NCI-H774 (cell line): ENCODE measurements at places on chromosomes 6 and 20.

DNA sequence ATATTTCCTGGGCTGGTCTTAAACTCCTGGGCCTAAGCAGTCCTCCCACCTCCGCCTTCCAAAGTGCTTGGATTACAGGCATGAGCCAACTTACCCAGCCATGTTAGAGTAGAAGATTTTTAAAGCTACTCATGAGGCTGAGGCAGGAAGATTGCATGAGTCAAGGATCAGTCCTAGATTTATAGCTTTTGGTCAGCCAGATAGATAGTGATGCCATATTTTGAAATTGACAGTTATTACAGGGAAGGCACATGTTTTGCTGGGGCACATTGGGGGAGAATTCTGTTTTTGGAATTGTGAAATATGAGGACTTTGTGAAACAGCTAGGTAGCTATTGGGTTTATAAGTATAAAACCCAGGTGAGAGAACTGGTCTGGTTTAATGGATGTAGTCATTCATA, 40.9 kb downstream of the DOP1A start:
- DNase-seq: no peak

DNA sequence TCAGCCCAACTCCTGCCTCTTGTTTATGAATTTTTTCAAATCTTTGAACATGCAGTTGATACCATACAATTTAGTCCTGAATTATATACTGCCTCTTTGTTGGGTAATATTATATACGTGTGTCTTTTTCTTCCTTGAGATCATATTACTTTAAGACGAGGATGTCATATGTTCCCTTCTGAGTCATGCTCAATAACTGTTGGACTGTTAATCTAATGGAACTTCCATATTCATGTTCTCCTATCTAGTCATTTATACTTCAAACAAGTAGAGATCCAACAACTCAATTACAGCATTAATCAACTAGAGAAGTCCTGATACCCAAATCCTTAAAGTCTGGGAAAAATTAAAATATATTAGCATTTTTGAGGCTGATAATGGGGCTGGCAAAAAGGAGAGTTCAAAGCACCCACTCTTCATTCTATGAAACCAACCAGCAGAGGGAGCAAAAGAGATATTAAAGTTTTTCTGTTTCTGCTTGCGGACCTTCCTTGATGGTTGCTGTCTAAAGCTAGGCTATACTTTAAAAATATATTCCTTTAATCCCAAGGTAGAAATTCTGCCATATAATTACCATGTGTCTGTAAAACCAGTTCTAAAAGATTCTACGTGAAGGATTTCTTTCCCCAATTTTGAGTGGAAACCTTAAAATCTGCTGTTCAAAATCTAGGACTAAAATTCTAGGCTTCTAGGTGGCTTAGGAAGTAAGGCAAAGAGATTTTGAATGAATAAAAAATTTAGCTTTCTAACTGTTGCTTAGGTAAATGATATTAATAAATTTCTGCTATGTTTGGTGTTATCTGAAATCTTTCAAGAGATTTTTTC, 498.9 kb downstream of the BCKDHB start:
- peak; percentile 53 for DNase-seq

DNA sequence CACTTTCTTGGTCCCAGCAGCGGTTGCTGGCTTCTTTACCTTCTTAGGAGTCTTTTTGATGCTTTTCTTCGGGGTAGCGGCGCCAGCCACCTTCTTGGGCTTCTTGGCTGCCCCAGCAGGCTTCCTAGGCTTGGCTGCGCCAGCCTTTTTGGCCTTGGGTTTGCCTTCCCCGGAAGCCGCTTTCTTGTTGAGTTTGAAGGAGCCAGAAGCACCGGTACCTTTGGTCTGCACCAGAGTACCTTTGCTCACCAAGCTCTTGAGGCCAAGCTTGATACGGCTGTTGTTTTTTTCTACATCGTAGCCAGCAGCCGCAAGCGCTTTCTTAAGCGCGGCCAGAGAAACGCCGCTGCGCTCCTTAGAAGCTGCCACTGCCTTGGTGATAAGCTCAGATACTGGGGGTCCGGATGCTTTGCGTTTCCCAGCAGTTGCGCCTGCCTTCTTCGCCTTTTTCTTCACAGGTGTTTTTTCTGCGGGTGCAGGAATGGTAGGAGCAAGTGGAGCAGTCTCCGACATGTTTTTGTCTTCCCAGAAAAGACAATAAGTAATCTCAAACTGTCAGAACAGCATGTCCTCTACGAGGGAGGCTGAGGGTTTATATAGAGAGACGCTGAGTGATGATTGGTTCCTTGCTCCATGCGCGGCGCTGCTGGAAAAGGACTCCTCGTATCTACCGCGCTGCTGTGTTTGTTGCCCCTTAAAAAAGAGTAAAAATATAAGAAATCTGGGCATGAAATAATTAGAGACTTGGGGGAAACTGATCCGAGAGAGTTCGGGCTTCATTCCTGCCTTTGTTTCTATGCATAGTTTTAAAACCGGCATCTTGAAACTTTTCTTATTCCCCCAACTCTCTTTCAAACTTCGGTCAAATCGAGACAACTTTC, 130.3 kb upstream of the BTN3A2 start:
- DNase-seq: peak; percentile 69

GRCh38 chr6:133512410-133513016, 271.4 kb downstream of the EYA4 start:
- peak; percentile 34 for DNase-seq

- no peak for DNase-seq
Observed at GRCh38 chr6:79079561-79080041, 1.5 kb upstream of the PHIP start.

DNA sequence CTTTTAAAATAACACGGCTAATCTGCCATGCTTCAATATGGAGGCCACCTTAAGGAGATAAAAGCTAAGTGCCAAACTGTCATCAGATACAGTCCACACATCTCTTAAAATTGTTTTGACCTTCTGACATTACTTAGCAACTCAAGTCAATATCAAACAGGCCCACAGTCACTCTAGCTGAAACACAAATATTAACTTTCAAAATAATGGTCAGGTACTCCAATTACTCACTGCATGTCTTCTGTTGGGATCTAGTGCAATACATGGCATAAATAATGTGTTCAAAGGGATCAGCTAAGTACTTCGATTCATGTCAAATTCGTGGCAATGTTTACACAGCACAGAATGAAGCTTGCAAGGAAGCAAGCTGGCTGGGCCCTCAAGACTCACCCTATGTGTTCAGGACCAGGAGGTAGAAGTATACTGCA, 133.9 kb upstream of the BEND6 start:
- DNase-seq: no peak

- no peak for DNase-seq
Observed at GRCh38 chr20:16451001-16451400, 122.2 kb downstream of the KIF16B start.

DNA sequence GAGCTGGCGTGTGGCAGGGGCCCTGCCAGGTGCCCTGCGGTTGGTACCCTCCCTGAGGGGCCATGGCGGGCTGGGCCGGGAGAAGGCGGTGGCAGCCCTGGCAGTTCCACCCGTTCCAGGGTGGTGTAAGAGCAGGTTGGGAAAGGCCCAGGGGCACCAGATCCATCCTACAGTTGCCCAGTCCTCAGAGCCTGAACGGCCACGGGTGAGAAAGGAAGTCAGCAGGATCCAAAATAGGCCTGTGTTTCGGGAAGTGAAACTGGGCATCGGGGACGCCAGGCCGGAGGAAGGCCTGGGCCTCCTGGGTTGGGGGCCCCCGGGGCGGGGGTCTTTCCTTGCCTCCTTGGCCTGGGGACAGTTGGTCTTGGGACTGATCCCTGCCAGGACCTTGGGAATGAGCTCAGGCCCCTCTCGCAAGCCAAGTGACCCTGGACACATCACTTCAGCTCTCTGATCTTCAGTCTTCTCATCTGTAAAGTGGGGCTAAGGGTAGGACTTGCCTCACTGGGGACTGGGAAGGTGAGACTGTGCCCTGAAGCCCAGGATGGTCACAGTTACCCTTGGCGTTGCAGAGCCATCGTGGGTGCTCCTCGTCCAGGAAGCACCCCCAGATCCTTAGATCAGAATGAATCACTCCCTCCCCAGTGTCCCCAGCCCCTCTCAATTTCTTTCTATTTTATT, 18.1 kb upstream of the NOL4L start:
- no peak for DNase-seq

- no peak for DNase-seq
Observed at GRCh38 chr20:59972037-59972801, 14.0 kb downstream of the CDH26 start.

DNA sequence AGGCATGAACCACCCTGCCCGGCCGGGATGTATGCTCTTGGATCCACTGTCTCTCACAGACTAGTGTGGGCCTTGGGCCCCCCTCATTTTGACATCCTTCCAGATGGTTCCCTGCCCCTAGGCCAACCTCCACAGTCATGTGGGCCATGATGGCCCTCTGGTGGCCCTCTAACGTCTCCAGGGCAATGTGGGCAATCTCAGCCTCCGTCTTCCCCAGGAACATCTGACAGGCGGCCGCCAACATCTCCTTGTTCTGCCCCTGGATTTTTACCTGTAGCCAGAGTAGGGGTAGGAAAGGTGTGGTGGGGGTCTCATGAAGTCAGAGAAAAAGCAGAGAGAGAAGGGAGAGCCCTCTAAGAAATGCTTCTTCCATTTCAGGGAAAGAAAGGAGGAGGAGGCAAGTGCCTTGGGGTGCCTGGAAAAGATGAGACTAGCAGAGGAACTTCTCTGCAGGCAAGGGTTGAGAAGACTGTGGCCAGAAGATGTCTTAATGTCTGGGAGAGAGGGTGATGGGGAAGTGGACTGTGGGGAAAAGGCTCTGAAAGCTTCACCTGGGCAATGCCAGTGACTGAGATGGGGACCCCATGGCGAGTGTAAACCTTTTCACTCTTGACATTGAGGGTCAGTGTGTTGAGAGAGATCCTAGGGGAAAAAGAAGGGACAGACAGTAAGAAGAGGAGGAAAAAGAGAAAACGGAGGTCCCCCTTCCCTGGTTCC, 1.3 kb downstream of the FLOT1 start:
- no peak for DNase-seq

DNA sequence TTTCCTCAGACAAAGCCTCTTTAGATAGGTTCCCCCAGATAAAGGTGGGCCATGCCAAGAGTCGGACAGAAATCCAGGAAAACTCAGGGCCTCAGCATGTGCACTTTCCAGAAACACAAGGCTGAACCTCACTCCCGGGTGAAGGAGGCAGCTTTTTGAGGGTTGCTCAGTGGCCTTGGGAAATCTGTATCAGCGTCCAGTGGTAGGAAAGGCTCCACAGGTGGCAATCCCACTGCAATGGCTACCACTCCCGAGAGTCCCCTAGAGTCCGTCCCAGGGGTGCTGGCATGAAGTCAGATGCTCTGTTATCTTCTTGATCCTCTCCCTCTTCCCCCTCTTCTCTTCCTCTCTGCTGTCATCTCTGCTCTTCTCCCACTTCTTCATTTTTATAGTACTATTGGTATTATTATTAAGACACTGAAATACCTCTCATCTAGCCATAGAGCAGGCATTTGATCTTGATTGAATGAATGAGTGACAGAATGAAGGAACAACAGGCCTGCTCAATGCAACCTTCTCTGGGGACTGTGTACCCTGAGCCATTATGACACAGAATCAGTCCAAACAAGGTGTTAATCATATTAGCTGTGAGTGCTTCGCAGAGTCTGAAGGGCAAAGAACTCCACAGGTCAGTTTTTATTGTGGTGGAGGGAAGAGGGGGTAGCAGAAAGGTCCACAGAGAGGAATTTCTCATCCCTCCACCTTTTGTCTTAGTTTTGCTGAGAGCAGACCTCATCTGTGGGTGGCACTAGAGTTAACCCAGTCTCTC, 13.3 kb downstream of the SLC22A1 start:
- no peak for DNase-seq

DNA sequence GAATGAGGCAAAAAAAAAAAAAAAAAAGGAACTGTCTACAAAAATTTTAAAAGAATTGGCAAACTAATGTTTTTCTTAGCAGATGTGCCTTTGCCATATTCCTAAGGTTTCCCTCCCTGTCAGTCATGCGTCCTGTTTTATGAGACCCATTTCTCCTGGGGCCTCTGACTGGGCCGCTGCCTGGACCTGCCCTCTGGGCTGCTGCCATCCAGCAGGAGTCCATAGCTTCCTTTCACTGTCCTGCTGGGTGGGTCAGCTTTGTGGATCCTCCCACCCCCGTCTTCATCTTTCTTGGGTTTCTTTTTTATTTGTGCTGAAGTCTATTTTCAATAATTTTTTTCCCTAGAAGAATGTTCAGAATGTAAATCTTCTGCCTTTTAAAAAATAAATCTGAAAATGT, 110.8 kb upstream of the SCP2D1 start:
- no peak for DNase-seq

DNA sequence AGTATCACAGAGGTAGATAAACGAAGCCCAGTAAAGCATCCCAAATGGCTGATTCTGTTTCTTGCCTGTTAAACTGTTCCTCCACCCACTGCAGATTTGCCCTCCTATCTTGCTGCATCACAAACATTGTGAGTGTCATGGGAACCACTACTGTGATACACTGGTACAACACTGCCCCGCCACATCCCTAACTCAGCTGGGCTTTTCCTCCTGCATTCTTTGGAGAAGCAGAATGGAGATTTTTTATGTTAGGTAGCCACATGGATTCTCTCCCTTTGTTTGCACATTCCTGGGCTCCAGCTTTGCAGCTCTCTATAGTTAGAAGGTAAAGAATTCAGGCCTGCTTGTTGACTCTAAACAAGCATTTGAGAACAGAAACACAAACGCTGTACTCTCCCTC, 234.1 kb downstream of the TMEM242 start:
- DNase-seq: no peak

DNA sequence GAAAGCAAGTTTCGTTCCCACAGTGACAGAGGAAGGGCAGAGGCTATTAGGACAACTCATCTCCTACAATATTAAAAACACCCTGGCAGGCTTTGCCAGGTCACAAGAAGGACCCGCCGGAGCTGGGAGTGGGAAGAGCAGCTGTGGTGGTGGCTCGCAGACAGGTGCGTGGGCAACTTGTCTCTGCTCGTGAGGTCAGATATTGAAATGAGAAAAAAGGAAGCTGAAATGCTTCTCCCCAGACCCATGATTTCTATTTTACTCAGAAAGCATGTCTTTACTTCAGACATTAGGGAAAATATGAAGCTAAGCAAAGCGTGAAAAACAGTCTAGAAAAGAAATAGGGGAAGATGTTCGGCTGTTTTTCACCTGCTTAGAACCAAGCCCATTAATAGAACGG, 166.3 kb upstream of the EEF1E1 start:
- DNase-seq: no peak

- DNase-seq: no peak
Observed at GRCh38 chr20:40286975-40287531, 402.0 kb downstream of the MAFB start.
